ENCODE measurements at places on chromosomes 13 and 19. TPM values are rescaled to one million over a fixed set of nuclear protein-coding genes. Genes with fewer than 3 reads are reported as not detected.

GRCh38 chr19:16829822-16830289, 658 bp downstream of the SIN3B start:
- no peak for DNase-seq

GRCh38 chr13:68232351-68233130, 1002.4 kb upstream of the PCDH9 start:
- no peak for DNase-seq

The CEACAM5 gene
- total RNA-seq = not detected

- peak; percentile 36 for DNase-seq
Observed at GRCh38 chr13:100434010-100434763, 154.4 kb downstream of the GGACT start.

- no peak for DNase-seq
Observed at GRCh38 chr19:7562646-7563393, 27.3 kb downstream of the PNPLA6 start.
